Stimulated activated CD4-positive, alpha-beta T cell treated with anti-CD3 and anti-CD28 coated beads, TNF-alpha, amount 100 ng/mL, for 24 hours (primary cell): ENCODE measurements at places on chromosomes 2 and 18.

DNA sequence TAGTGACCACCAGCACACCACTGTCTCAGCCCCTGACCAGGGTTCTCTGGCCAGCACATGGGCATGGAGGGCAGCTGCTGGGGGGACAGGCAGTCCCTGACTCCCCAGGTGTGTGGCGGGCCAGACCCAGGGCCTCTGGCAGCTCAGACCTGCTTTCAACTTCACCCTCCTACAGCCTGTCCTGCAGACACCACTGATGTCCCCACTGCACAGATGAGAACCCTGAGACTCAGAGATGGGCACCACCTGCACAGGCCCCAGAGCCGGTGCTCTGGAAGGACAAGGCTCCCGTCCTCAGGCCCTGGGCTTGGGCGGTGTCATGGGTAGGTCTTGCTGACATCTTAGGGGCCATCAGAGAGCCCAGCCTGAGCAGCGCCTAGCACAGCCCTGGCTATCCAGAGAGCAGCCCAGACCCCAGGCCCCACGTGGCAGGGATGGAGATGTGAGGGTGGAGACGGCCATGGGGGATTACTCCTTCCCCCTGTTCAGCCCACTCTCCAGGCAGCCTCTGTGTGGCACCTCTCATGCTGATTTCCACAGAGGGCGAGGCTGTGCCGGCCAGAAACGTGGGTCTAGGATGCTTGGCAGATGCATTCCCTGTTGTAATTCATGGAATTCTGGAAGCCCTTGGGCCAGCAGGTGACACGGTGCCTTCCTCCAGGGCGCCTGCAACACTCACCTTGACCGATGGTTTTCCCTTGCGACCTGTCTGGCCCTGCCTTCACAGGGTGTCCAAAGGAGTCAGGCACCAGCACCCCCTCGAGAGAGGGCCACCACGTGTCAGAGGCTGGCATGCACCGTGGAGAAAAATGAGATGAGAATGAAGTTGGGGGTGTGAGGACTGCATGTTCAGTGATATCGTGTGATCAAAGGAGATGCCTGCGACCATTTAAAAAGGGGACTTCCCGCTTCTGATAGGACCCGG is 61.2 kb upstream of the GLI2 start:
- no peak for DNase-seq

DNA sequence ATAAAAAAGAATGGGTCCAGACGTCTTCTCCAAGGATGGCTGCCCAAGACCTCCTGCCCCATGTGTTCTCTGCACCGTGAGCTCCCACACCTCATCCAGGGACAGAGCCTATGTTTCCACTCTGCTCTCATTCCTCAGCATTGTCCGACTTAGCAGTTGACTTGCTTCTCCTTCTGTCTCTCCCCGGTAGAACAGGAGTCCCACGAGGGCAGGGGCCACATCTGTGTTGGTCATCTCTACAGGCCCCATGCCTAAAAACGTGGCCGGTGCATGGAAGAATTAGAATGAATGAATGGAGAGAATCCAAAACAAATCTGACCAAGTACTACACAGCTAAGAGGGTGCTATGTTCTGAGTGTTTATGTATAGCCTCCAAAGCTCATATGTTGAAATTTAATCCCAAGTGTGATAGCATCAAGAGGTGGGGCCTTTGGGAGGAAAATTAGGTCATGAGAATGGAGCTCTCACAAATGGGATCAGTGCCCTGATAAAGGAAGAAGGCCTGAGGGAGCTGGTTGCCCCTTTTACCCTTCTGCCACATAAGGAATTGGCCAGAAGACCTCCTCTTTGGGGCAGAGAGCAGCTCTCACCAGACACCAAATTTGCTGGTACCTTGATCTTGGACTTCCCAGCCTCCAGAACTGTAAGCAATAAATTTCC is 55.9 kb downstream of the FAM178B start:
- no peak for DNase-seq

- DNase-seq: no peak
Observed at GRCh38 chr18:42854558-42854957, 260.9 kb downstream of the RIT2 start.

DNA sequence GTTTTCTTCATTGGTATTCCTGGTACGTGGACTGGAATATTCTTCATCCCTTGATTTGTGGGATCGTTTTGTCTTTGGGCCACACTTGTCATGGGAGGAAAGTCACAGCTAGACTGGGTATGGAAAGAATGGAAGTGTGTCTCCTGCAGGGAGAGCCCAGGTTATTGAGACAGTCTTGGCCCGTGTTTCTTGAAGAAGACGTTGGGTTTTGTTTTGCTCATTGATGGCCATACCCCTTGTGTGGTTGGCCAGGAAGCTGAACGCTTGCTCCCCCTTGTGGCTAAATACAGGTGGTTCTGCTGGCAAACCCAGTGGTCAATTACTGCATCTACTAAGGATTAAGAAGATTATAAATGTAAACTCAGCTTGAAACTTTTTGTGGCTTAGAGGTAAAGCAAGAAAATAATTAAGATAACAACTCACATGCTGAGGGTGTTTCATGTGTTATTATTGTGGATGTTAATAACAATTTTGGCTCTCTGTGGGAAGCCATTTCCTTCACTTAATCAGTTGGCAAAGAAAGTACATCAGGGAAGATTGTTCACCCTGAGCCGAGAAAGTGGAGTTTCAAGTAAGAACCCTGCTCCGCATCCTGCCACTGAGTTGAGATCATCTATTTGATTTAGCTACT is 91.8 kb downstream of the NEDD4L start:
- DNase-seq: peak; percentile 23

- DNase-seq: no peak
Observed at GRCh38 chr2:191188550-191189093, 37.8 kb upstream of the STAT4 start.

- DNase-seq: no peak
Observed at GRCh38 chr2:74841641-74842040, 7.7 kb downstream of the HK2 start.

DNA sequence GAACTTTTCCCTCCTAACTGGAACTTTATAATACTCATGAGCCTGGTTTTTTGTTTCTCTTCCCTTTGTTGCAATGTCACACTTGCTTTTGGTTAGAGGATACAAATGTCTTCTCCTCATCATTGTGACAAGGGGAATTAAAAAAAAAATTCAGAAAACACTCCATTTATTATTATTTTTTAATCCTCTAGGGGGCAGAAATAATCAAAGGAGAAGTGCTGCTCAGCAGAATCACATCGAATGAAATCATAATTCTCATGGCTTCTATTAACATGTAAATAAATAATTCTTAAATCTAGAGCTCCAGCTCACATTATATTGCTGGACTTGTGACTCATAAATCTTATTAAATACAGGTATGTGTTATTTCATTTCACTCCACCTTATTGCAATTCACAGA is 273.8 kb downstream of the TRIB2 start:
- DNase-seq: no peak

GRCh38 chr2:177572236-177572671 is 179.7 kb downstream of the AGPS start:
- DNase-seq: no peak

DNA sequence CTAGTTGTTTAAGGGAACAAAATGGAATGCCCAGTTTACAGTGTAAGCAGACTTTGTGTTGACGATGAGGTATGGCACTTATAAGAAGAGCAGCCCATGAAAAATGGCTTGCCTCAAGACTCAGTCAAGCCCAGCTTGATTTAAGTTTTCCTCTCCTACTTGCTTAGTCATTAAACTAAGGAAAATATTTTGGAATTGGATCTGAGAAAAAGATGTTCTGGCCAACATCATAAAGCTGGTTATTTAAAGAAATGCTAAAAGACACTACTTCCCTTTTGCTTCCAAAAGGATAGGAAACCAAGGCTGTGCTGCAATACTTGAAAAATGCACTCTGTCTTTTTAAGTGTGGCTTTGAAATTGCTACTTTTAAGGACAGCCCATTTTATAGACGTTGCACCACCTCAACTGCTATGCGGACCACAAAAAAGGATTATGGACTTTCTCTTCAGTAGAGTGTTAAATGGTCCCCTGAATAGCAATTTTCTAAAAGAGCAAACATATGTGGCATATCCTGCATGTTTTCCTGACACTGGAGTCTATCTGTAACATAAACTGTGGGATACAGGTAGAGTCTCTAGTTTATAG is 32.1 kb downstream of the CCDC141 start:
- no peak for DNase-seq

- DNase-seq: no peak
Observed at GRCh38 chr2:174445248-174445647, 41.6 kb downstream of the GPR155 start.

DNA sequence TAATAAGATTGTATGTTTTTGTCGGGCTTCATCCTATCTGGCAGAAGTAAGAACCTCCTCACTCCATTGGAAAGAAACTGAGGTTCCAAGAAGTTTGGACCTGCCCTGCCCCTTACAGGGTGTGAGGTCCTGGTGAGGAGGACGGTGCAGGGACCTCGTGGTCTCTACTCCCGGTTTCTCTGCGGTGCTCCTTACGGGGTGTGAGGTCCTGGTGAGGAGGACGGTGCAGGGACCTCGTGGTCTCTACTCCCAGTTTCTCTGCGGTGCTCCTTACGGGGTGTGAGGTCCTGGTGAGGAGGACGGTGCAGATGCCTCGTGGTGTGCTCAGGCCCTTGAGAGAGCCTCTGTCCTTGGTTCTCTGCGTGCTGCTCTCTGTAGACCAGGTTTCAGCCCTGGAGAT is 5.2 kb downstream of the CTDP1 start:
- no peak for DNase-seq

DNA sequence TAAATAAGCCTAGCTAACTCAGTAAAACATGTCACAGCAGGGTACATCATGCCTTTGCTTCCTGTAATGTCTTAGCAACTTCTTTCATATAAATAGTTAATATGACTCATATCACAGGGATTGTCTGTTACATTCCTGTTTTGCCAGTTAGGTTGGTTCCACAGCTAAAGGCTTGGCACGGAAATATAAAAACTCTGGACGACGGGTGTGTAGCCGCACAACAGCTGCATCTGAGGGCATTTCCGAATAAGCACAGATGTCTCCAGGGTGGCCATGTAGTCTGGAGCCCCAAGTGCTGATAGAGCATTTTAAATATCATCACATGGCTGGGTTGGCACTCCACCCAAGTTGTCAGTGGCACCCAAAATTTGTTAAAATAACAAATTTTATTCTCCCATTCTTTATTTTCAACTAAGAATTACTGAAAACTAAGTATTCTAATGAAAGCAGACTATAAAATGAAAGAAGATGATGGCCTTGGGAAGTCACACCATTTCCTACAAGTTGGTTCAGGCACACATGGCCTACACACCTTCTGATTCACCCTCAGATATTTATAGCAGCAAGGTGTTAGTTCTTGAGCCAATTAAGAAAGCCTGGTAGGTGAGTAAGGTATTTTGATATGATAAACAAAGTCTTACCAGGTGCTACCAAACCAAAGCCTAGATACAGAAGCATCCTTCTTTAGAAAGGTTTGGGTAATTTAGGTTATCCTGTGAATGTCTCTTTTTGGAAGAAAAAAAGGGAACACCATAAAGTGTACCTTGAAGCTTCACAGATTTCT is 61.8 kb upstream of the STK17B start:
- DNase-seq: no peak
